ENCODE measurements at places on chromosomes 7 and 10.

GRCh38 chr10:22553452-22553995 is 160.9 kb downstream of the PIP4K2A start:
- no peak for DNase-seq

- DNase-seq: no peak
Observed at GRCh38 chr10:26723016-26723415, 25.5 kb downstream of the PDSS1 start.

- DNase-seq: no peak
Observed at GRCh38 chr10:87706731-87707130, 47.1 kb downstream of the PAPSS2 start.

DNA sequence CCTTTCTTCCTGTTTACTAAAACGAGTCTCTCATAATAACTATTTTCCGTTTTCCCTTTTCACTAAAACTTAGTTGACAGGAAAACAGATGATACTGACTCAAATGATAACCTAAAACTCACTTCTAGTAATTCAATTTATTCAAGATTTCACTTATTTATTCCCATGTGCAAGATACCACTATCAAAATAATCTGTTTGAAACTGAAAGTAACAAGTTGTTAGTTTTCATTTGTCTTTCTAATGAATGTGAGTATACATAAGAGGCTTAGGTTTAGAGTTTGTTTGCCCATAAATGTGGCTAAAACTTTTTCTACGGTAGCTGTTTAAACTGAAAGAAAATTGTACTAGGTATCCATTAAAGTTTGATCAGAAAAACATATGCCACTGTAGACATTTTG is 314.9 kb upstream of the STEAP1 start:
- no peak for DNase-seq

DNA sequence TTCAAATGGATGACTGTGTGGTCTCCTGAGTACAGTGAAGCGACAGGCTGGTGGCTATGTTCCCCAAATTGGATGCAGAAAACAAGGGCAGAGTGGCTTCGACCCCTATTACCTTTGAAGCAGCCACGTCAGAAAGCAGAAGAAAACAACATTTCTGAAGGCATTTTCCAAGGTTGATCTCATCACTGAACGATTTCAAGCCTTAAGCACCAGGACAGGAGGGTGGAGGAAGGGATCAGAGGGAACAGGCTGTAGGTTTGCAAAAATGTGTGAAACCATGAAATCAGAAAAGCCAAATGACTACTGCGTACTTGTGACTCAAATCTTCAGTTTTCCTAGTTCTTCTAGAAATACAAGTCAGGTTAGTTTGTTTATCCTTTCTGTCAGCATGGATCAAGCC is 181.0 kb upstream of the TMEM106B start:
- DNase-seq: no peak

- DNase-seq: no peak
Observed at GRCh38 chr10:19713159-19713558, 103.1 kb upstream of the PLXDC2 start.
